ENCODE measurements at places on chromosomes 6 and 20.

DNA sequence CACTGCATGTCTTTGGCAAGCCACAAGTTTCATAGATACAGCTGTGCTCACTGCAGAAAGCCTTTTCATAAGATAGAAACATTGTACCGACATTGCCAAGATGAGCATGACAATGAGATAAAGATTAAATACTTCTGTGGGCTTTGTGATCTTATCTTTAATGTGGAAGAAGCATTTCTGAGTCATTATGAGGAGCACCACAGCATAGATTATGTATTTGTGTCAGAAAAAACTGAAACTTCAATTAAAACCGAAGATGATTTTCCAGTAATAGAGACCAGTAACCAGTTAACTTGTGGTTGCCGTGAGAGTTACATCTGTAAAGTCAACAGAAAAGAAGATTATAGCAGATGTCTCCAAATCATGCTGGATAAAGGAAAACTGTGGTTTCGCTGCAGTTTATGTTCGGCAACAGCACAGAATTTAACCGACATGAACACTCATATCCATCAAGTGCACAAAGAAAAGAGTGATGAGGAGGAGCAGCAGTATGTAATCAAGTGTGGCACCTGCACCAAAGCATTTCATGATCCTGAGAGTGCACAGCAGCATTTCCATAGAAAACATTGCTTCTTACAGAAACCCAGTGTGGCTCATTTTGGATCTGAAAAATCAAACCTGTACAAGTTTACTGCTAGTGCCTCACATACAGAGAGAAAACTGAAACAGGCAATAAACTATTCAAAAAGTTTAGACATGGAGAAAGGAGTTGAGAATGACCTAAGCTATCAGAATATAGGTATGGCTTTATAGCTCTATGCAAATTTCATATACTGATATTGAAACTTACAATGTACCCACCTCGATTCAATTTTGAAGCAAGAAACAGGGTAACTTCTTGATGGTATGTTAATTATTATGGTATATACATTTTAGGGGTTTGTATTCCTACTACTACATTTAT is 23.9 kb upstream of the BAG2 start:
- DNase-seq, result peak; percentile 19

DNA sequence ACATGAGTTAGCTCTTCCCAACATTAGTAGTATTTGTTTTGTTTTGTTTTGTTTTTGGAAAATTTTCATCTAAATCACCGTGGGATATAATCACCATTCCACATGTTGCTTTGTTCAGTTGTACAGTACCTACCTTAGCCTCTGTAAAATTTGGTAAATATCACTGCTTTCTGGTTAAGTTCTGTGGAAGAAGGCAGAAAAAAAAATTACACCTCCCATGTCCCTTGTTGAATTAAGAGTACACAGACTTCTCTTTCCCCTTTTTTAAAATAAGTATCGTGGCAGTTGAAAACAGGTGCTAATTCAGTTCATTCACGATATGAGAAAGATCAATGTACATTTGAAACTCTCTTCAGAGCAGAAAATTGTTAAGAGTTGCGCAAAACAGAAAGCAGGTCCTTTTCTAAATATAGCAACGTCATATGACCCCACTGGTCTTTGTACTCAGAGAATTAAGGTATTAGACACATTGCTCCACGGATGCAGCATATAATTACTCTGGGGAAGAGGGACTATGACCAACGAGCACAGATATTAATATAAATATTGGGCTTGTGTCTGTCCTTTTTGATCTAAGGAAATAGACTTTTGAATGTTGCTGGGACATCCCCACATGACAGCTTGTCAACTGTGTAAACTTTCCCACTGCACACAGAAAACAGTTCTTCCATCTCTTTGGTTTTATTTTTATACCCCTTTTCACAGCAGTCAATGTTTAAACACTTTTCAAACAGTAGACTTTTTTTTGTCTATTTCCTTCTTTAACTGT is 58.6 kb upstream of the ZNF217 start:
- no peak for DNase-seq

DNA sequence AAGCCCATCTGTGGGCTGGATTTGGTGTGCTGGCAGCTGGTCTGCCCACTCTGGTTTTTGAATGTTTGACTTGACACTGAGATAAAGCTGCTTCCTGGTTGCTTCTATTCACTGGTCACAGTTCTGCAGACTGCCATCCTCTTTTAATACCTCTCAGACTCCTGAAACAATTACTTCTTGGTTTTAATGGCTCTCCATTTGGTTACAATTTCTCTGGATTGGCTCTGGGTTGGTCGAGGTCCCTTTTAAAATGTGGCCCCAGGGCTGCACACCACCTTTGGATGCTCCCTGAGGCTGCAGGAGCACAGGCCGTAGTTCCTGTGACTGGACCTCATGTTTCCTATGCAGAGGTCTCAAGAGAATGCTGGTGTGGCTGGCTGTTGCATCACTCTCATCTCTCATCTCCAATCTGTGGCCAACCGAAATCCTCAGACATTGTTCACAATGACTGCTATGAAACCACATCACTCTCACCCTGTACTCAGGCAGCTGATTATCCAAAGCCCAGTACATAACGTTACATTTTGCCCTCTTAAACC is 98.5 kb downstream of the INSM1 start:
- DNase-seq, result peak; percentile 50

DNA sequence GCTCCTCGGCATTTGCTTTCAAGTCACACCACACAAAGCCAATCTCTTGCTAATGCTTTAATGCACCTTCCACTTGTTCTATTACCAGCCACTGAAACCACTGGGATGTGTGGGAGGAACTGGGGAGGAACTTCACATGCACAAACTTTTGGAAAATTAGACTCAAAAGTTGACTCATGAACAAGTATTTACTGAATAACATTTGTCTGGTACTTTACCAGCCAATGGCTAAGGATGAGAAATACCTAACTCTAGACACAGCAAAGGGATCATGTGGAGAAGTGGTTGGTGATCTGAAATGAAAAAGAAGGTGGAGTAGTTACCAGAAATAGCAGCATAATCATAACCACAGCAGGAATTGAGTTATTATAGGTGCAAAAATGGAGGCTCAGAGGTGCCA is 554.0 kb upstream of the NOX3 start:
- no peak for DNase-seq

Measured in DND-41 (cell line).